ENCODE measurements at places on chromosomes 11 and 22.
A peak's percentile ranks its signal among the peaks of the same experiment; 100 is the strongest.

GRCh38 chr11:9859554-9860305 lies 195.9 kb downstream of the SWAP70 start:
- DNase-seq, result no peak

DNA sequence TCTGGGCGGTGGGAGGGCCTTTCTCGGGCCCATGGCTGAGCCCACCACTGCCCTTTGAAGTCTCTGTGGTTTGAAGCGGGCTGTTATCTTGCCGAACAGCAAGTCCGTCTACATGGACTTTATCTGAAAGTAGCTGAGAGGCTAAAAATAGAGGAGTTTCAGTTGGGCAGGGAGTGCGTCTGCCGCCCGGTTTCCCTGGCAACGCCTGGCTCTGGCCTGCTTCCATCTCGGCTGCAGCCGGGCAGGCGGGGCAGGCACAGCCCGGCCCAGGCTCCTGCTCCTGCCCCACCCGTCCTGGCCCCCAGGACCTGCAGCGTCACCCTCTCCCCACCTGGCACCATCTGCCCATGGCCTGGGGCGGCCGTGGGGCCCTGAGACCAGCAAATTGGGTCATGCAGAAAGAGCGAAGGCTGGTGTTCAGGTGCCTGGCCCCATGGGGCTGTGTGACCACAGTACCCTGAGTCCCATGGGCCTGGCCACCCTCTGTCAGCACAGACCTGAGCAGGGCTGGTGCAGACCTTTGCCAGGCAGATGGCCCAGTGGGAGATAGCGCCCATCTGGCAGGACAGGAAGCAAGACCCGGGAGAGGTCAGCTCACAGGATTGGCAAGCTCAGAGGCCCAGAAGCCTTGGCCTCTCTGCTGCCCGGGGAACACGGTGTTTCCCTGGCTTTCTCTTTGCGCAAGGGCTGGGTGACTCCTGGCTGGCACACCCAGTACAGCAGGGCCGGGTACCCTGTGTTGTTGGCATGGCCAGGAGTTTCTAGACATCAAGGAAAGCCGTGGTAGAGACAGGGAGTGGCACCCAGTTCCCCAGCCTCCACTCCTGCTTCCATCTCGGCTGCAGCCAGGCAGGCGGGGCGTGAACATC lies 79.1 kb upstream of the KCNQ1OT1 start:
- DNase-seq, result no peak

GRCh38 chr11:50333861-50334260 lies 301.2 kb downstream of the OR4C45 start:
- DNase-seq, result no peak

- DNase-seq, result peak; percentile 19
Observed at GRCh38 chr22:38353142-38353629, 36.0 kb upstream of the CSNK1E start.

DNA sequence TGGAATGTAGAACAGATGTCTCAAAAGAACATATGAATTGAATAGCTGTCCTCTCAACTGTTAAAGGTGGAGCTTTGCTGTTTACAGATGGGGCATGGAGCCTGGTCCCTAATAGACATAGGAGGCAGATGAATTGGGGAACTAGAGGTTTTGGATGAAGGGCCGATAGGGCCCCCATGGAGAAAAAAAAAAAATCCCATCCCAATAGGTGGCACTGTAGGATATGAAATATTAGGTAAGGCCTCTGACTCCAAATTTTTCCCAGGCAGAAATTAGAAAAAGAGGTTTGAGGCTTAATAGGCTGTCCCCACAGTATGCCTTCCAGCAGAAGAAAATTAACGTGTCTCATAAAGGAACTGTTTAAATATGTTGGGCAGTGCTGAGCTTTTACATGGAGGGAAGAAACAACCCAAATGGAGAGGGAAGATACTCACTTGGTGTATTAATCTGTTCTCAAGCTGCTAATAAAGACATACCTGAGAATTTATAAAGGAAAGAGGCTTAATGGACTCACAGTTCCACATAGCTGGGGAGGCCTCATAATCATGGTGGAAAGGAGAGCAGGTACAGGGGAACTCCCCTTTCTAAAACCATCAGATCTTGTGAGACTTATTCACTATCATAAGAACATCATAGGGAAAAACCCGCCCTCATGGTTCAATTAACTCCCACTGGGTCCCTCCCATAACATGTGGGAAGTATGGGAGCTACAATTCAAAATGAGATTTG lies 30.1 kb upstream of the TMEM45B start:
- DNase-seq, result peak; percentile 7

- no peak for DNase-seq
Observed at GRCh38 chr22:30856741-30857502, 111.7 kb downstream of the MORC2 start.

DNA sequence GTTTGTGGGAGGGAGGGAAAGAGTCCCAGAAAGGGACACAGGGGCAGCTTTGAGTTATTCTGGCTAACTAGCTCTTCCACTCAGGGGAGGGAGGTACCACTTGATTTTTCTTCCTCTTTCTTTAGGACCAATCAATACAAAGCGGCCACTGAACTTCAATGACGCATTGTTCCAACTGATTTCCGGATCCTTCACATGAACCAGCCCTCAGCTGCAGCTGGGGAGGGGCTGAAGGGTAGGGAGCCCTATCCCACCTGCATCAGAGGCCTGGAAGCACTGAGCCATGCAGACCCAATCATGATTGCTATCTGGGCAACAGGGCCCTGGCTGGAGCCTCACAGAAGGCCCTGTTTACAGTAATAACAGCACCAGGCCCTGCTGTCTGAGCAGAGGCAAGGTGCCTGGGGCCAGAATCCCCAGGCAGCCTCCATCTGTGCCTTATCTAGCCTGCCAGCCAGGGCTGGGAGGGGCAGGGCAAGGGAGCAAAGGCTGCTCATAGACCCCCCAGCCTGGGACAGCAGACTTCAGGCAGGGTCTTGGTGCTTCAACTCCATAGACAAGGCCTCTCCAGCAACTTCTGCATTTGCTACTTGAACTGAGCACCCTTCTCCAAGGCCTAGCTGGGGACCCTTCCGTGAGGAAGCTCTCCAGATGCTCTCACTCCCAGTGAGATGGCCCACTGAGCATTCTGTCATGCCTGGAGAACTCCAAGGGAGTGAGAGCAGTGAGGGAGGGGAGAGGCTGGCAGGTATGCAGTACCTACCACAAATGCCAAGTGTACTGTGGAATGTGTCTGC lies 22.5 kb downstream of the CLPB start:
- peak; percentile 80 for DNase-seq

GRCh38 chr22:29917052-29917902 lies 34.3 kb downstream of the MTMR3 start:
- DNase-seq, result no peak

DNA sequence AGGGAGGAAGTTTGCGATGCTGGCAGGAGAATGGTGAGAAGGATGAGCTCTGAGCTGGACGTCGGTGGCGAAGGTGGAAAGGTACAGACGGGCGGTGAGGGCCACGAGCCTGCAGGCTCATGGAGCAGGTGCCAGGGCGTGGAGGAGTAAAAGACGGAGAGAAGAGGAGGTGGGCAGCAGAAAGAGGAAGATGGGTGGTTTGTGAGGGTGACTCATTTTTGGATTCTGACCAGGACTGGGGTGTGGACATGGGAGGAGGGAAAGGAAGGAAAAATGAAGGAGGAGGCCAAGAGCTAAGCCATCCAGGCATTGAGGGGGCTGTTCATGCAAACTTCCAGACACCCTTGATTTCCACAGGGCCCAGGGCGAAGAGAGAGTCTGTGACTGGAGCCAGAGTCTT lies 3.5 kb downstream of the ZDHHC24 start:
- no peak for DNase-seq

GRCh38 chr22:48938741-48939140 lies 888.9 kb downstream of the BRD1 start:
- DNase-seq, result no peak

GRCh38 chr11:127649071-127649470 lies 648.5 kb upstream of the KIRREL3 start:
- no peak for DNase-seq

DNA sequence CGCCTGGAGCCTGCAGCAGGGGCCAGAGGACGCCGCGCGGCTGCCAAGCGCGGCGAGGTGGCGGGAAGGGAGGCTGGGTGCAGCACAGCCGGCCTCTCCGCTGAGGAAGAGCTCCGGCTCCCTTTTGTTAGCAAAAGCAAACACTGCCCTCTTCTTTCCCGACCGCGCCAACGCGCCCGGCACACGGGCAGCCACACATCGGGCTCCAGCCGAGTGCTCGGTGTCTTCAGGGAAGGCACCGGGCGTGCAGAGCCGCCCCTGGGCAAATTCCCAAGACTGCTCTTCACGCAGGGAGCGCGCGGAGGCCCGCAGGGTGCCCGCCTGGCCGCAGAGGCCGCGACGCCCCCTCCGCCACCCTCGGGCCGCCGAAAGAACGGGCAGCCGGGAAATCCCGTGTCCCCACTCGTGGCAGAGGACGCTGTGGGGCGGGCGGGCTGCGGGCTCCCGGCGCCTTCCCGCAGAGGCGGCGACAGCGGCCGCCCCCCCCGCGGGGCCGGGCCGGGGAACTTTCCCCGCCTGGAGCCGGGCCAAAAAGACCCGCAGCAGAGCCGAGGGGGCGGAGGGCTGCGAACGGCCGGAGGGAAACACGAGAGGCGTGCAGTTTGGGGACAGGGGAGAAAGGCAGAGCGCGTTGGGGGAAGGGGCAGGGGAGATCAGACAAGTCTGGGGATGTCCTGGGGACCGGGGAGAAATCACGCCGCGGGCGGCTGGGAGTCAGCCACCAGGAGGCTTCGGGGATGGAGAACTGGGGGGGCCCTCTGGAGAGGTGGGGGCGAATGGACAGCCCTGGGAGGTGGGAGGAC lies 931 bp downstream of the CADM1 start:
- peak; percentile 80 for DNase-seq

DNA sequence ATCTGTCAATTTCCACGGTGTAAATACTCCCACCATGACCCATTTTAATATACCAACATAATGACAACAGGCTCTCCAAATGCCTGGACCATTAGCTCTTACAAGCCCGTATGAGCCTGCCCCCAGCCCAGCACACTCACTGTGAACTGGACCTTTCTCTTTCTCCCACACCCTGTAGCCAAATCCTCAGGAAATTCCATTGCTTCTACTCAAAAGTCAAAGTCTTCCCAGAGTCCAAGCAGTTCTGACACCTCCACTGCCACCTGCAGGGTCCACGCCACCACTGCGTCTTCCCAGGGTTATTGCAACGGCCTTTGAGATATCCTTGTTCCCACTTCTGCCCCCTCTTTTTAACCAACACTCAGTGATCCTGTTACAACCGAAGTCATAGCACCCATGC lies 110.1 kb upstream of the ASPHD2 start:
- no peak for DNase-seq

DNA sequence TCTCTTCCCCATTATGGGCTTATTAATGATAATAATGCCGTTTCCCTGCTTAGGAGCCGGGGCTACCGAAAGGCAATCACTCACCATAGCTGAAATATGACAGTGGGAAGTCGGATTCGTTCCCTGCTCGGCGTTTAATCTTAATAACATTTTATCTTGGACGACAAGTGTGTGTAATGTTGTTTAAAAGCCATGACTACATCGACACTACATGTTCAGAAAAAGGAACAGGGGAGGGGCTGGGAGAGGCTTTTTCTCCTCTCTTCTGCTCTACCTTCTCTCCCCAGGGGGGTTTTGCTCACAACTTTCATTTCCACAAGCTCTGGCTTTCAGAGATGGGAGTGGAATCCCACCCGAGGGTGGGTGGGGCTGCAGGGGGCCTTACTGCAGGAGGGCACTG lies 105.5 kb downstream of the DSCAML1 start:
- DNase-seq, result no peak

- no peak for DNase-seq
Observed at GRCh38 chr11:75272821-75273301, 32.3 kb downstream of the TPBGL start.

GRCh38 chr11:93526346-93526633 lies 16.9 kb downstream of the SMCO4 start:
- DNase-seq, result no peak

GRCh38 chr22:39414377-39414776 lies 14.8 kb downstream of the TAB1 start:
- no peak for DNase-seq
